ENCODE measurements at places on chromosomes 16 and 17. TPM values are rescaled to one million over a fixed set of nuclear protein-coding genes. Genes with fewer than 3 reads are reported as not detected.

TAF1C gene
- 87.1 TPM for total RNA-seq

GRCh38 chr16:29810699-29811169 lies 1.3 kb upstream of the PRRT2 start:
- peaks cover 27% of the 10 kb centered on the region for H3K4me1 ChIP-seq
- DNase-seq, result no peak
- H3K27me3 ChIP-seq, result peaks cover 14% of the 10 kb centered on the region
- H3K27ac ChIP-seq, result peak overlapping the region; percentile 88
- H3K4me3 ChIP-seq, result peak overlapping the region; percentile 57

EVPLL gene
- not detected for total RNA-seq

DNA sequence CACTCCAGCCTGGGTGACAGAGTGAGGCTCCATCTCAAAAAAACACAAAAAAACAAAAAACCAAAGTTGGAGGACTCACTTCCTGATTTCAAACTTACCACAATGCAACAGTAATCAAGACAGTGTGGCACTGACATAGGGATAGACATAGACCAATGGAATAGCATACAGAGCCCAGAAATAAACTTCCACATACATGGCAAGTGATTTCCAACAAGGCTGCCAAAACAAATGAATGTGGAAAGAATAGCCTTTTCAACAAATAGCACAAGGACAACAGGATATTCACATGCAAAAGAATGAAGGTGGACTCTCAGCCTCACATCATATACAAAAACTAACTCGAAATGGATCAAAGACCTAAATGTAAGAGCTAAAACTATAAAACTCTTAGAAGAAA lies 36.8 kb upstream of the RASD1 start:
- no peak overlapping the region for H3K4me3 ChIP-seq
- DNase-seq, result no peak
- H3K27ac ChIP-seq, result no peak overlapping the region

MYOCD gene
- total RNA-seq, result 19.2 TPM

- peaks cover 4% of the 10 kb centered on the region for H3K4me1 ChIP-seq
- peaks cover 6% of the 10 kb centered on the region for H3K27me3 ChIP-seq
- no peak overlapping the region for H3K27ac ChIP-seq
- no peak for DNase-seq
- no peaks in the 10 kb centered on the region for H3K36me3 ChIP-seq
- H3K4me3 ChIP-seq, result no peak overlapping the region
These were observed 47.4 kb downstream of the AXIN2 start for GRCh38 chr17:65514082-65514481.

DNA sequence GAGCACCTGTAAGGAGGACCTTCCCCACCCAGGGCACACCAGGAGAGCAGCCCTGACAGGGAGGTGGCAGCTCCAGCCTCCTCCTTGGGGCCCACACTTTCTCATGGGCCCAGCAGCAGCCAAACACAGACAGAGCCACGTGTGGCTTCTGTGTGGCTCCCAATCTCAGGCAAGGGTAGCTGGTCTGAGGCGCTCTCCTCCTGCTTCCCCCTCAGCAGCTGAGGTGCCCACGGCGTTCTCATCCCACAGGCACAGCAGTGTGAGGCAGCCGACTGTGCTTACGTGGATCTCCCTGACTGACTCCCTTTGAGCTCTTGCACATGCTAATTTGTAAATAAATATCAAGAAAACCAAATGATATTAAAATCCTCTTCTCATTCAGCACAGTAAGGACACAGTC lies 30.9 kb downstream of the CMTM3 start:
- no peak overlapping the region for H3K27ac ChIP-seq
- H3K27me3 ChIP-seq, result no peaks in the 10 kb centered on the region
- peaks cover 15% of the 10 kb centered on the region for H3K4me1 ChIP-seq
- H3K4me3 ChIP-seq, result no peak overlapping the region
- H3K36me3 ChIP-seq, result peaks cover 13% of the 10 kb centered on the region
- no peak for DNase-seq
